Right renal cortex interstitium (tissue), 3 donors: ENCODE measurements at places on chromosomes 6 and 20. TPM values are rescaled to one million over a fixed set of nuclear protein-coding genes. Genes with fewer than 3 reads are reported as not detected.

The MMP24 gene
- polyA plus RNA-seq, result 1.6 TPM

GRCh38 chr20:10679269-10679668 is 5.5 kb upstream of the JAG1 start:
- DNase-seq, result no peak

The BANF2 gene
- polyA plus RNA-seq, result 0.29 TPM

DNA sequence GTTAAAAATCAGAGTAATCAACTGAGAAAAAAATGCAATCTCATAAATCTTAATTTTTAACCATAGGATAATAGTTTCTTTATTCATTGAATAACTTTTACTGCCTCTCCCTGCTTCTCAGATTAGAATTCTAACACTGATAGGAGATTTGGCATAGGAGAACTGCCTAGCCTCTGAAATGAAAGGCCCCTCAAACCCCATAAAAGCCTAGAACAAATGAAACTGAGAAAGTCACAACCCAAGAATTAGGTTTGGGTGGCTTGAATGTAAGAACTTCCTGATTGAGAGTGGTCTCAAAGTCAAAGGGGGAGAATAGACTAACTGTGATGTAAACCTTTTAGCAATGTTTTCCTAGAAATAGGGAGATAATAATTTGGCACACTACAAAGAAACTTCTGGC is 52.2 kb downstream of the SAMD5 start:
- DNase-seq, result no peak

DNA sequence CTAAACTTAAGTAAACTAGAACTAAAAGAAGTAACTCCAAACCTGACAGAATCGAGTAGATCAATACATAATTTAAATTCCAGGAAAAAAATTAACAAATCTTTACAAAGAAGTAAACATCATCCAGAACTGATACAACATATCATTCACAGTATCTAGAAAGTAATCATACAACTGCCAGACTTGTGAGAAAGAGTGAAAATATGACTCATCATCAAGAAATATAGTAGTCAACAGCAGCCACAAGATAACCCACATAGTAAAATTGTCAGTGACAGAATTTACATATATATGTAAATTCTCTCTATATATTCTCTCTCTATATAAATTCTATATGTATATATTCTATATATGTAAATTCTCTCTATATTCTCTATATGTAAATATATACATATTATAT is 242.8 kb upstream of the RGS17 start:
- DNase-seq, result no peak

The BMP5 gene
- 2.7 TPM for polyA plus RNA-seq

DNA sequence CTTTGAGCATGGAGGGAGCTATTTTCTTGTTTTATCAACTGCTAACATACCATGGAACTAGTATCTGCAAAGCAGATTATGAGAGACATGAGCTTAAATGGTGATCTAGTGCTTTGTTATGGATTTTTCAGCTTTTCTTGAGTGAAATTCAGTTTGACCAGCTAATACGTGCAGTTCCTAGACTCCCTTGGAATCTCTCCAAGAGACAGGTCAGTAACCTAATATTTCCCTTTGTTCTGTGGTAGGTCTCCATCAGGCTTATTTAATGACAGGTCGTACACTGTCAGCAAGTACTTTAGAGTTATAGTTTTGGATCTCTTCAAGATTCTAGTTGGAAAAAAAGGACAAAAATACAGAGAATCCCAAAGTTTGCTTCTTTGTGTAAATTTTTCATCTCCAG is 43.9 kb downstream of the HDAC2 start:
- DNase-seq, result no peak

DNA sequence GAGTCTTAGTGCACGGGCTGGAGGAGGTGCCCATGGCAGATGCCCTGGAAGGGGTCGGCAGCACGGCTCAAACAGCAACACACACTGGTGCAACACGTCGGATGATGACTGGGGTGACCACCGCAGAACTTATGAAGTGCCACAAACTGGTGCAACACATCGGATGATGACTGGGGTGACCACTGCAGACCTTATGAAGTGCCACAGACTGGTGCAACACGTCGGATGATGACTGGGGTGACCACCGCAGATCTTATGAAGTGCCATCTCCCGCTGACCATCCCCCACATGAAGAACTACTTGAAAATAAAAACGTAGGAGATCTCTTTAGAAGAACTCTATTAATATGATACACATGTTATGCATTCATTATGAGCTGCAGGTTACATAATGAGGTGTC is 218.3 kb downstream of the TBXT start:
- DNase-seq, result no peak
